NCI-H524 treated with DMSO at 0.1 percent for 48 hours (cell line): ENCODE measurements at places on chromosomes 1 and 21.

GRCh38 chr1:236206548-236206947, 64.2 kb downstream of the GPR137B start:
- no peak for DNase-seq

DNA sequence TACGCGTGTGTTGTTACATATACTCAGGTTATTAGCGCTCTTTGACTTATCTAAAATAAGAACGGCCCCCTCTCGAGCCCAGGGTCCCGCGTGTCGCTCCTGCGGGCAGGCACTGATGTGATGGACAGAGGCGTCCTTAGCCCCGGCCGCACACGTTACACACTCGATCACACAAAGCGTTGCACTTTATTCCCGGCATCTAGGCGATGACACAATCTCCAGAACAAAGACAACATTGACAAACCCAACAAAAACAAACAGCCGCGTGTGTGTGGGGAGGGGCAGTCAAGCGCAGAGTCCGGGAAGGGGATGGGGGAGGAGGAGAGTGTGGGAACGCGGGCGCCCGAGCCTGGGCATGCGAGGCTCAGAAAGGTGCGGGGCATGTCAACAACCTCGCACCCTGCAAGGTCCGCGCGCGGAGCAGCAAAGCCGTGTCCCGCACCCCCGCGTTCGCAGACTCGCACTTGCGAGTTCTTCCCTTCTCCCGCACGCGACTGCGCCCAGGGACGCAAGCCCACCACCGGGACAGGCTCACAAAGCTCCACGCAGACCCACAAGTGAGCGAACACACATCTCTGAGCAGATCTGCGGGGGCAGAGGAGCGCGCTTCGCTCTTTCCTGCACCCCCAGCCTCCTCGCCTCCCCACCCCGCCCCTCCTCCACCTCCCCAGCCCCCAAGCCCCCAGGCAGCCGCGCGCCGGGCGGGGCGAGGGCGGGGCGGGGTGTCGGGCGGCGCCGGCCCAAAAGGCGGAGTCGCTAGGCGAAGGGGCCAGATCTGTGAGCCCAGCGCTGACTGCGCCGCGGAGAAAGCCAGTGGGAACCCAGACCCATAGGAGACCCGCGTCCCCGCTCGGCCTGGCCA, at the start of gene EFNA1:
Gene EFNA1 (plus strand): TSS at position 772 of the 862 bp plus-strand sequence. CDS start 102 bp downstream, outside the sequence.
- DNase-seq: no peak

DNA sequence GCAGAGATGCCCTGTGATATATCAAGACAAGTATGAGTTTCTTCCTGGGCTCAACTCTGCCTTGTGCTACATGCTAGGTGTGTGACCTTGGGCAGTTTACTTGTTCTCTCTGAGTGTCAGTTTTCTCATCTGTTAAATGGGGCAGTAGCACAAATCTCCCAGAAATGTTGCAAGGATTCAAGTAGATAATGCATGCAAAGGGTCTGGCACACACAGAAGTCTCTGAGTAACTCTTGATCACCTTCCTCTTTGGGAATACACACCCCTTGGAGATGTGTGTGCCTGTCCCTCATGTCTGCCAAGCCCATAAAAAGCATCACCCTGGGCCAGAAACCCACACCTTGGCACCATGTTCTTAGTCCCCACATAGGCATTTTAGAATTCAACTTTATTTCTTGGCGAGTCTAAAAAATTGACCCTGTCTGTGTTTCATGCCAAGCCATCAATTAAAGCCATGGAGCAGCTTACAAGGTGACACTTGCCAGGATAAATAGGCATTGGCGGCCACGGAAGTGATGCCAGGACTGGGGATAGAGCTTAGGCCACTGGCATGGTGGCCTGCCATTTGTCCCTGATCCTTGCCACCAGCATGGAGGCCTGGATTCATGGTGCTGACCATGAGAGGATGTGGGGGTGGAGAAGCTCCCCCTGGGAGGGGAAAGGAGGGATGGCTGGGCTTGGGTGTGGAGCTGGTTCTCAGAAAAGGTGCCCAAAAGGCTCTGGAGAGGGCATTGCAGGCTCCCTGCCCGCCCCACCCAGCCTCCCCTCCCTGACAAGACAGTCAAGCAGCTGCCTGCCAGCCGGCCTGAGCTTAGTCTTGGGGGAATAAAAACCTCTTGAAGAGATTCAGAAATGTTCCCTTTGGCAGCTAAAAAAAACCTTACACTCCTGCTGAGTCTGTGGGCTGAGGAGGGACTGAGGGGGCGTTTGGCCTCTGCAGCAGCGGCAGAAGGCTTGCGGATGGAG, 118.0 kb upstream of the IPO9 start:
- DNase-seq: no peak

DNA sequence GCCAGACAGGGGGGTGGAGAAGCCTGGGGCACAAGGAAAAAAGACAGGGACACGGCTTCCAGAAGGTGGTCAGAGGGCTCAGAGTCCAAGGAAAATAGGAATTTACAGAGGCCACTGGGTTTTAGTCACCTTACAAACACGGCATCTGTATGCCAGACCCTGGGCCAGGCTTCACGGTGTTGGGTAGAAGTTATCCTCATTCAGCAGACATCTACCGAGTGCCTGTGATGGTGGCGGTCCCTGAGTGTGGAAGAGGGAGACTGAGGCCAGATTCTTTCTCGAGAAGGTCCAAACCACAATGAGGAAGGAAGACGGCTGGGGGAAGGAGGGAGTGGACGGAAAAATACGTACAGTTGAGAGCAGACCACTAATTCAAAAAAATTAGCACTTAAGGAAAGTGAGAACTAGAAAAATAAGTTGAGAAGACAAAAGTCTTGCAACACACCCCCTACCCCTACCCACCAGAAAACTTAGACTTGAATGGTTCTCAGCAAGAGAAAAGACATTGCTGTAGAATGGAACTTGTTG, 864 bp upstream of the BTG2 start:
- DNase-seq: no peak

DNA sequence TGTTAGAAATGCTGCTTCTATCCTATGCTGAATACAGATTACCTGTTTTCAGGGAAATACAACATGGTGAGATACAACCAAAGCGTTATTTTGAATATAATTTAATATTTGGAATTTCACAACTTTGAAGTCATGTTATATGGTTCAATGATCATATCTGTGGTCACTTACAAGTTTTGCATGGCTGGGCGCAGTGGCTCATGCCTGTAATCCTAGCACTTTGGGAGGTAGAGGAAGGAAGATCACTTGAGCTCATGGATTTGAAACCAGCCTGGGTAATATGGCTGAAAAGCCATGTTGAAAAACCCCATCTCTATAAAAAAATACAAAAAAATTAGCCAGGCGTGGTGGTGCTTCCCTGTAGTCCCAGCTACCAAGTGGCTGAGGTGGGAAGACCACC, 57.9 kb downstream of the DOP1B start:
- no peak for DNase-seq

DNA sequence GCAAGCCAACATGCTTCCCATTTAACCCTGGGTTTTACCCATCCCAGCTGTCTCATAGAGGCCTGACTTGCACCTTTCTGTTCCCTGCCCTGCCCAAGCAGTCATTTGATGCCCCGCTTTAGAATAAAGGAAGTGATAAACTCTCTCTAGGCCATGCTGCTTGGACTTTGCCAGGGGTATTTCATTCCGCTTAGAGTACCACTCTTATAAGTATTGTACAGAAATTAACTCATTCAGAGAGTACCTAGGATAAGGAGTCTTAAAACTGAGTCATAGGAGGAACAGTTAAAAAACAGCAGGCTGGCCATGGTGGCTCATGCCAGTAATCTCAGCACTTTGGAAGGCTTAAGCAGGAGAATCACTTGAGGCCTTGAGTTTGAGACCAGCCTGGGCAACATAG, 21.0 kb upstream of the LYST start:
- DNase-seq: no peak

GRCh38 chr1:161933592-161934588, 89.8 kb downstream of the OLFML2B start:
- DNase-seq: no peak

- no peak for DNase-seq
Observed at GRCh38 chr1:66733348-66734017, 18.8 kb upstream of the DYNLT5 start.

DNA sequence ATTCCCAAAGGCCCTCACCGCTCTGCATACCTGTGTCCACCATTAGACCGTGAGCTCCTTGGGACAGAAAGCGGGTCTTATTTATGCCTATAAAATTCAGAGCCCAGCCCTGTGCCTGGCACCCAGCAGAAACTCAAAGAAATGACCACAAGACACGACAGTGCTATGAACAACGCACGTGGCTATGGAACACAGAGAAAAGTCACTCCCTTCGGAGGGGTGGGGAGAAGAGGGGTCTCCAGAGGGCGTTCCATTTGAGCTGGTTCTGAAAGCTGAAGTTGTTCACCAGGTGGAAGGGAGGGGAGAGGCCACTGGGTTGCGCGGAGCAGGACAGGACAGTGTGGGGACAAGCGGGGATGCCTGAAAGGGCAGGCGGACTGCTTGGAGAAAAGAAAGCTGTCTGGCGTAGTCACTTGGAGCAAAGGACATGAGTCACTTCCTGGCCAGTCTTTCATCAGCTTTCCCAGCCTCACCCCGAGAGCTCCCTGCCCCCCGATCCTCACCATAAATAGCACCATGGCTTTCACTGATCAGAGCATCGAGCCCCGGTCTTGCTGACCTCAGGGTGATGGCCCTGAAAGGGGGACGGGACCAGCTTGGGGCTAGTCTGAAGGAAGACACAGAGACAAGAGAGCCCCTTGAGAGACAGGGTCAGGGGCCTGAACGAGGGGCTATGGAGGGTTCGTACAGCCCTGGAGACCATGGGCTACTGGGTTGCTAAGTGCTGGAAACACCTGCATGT, 28.5 kb downstream of the ECE1 start:
- no peak for DNase-seq

- DNase-seq: no peak
Observed at GRCh38 chr1:85984636-85985035, 171.9 kb downstream of the COL24A1 start.

- no peak for DNase-seq
Observed at GRCh38 chr1:195761104-195761503, 847.1 kb downstream of the KCNT2 start.

- DNase-seq: no peak
Observed at GRCh38 chr1:54886724-54887664, at the start of gene DHCR24. DHCR24 (minus strand) TSS chr1:54887195; CDS start chr1:54887119, 76 bp downstream.

DNA sequence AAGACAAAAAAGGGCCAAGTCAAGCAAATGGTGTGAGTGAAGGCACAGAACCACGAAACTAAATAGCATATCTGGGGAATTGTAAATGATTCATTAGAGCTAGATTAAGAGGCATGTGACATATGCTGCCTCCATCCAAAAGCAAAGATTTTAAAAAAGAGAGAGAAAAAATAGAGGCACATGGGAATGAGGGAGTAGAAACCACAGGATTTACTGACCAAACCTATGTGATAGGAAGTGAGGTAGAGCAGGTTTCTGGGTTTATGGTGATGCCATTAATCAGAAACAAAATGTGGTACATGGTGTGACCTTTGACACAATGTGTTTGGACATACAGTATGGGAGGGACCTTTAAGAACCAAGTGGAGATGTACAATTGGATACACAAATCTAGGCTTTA, 13.6 kb downstream of the C1orf52 start:
- no peak for DNase-seq

GRCh38 chr1:150973258-150973835, 1.3 kb downstream of the CERS2 start:
- DNase-seq: no peak

DNA sequence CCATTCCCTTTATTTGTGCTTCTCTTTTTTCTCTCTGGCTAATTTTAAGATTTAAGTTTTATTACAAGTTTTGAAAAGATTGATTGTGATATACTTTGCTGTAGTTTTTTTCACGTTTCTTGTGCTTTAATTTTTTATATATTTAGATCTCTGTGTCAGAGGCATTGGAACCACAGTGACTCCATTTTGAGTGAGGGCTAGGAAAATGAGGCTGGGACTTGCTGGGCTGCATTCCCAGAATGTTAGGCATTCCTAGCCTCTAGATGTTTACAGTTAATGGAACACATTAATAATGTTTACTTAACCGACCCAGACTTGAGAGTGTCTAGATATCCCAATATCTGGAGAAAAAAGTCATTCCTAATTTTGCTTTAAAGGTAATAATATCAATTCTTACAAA, 939.4 kb downstream of the BRINP3 start:
- no peak for DNase-seq

- DNase-seq: no peak
Observed at GRCh38 chr21:25496825-25497482, 110.3 kb downstream of the MRPL39 start.

DNA sequence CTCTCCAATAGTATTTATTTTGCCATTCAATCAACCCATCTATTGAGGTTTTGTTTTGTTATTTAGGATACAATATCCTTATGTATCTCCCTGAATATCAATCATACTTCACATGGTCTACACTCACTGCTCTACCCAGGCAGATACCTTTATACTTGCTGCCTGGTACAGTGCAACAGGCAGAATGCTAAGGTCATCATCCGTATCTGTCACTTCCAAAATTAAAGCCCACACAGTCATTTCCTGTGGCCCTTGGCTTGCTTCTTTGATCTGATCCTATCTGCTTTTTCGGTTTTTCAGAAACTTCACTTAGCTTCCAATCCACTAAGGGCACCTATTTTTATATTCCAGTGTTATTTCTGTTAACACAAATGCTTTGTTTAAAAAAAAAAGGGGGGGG, 22.3 kb upstream of the ZZZ3 start:
- no peak for DNase-seq

GRCh38 chr1:41573194-41573593, 88.7 kb upstream of the EDN2 start:
- no peak for DNase-seq

GRCh38 chr1:172951730-172952365, 98.9 kb downstream of the TNFSF18 start:
- no peak for DNase-seq

DNA sequence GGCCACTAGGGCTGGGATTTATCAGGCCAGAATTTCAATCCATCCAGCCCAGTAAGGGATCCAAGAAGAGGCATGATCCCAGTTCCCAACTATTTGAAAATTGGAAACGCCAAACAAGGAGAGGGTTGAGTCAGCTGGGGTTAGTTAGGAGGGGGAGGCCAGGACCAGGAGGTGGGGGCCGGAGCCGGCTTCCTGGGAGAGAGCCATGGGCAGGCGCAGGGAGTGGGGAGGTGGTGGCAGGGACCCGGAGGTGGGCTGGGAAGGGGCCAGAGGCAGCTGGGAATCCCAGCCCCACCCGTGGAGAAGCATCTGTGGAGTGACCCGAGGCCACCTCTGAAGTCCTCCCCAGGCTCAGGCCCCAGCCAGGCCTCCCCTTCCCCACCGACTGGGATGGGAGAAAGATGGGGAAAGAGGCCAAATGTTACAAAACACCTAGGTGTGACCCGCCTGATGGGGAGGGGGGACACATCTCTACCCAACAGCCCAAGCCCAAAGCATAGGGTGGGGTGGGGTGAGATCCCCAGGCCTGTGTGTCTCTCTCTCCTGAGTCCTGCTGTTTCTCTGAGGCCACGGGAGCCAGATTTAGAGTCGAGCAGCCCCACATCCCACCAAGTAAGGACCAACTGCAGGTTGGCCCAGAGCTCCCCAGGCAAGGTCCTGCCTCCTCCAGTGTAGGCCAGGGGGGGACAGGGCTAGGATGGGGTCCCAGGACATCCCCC, 10.1 kb downstream of the HSPG2 start:
- no peak for DNase-seq

GRCh38 chr1:161176468-161177111, 717 bp downstream of the B4GALT3 start:
- no peak for DNase-seq
